ENCODE measurements at places on chromosomes 3 and 15.

DNA sequence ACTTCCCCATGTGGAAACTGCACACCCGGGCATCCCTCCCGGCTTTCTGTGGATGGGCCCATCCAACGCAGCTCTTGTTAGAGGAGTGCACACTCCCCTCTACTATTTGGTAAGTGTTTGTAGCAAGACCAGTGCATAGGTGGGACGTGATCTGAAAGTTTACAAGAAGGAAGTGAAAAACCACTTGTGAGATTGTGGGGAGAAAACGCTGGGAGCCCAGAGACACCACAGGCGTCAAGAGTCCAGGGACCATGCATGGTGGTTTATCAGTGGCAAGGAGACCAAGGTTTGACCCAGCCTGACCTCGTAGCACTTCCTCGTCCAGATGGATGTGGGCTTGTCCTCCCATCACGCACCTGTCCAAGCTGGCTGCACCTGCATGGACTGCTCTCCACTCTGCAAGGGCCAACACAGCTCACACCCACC is 51.6 kb downstream of the ATP10A start:
- no peak for DNase-seq

DNA sequence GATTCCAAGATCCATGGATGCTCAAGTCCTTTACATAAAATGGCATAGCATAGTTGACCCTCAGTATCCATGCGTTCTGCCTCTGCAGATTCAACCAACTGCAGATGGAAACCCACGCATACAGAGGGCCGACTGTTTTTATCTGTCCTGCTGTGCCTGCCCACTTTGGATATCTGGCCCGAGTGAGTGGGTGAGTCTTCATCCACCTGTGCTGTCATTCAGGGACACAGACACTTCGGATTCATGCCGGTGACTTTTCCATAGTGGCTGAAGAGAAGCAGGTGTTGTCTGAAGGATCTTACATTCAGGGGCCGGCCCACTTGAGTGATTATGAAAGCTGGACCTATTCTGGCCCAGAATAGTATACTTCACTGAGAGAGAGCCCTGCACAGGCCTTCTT is 85.1 kb downstream of the RYR3 start:
- no peak for DNase-seq

DNA sequence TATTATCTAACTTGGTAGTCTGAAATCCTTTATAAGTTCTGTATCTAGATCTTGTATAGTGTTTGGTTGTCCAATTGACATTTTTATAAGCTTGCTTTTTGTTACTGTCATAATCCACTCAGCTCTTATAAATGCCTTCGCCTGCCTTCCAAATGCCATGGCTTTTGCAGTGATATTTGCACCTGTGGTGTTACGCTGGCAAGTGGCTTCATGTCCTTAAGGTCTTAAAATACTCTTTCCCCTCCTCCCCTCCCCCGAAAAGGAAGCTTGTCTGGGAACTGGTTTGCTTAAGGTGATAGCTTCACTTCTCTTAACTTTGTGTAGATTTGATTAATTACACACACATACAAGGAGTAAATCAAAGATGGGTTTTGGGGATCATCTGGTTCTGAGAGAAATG is 62.0 kb downstream of the ABHD2 start:
- no peak for DNase-seq

GRCh38 chr3:137946356-137946973 is 63.5 kb upstream of the CLDN18 start:
- no peak for DNase-seq

- DNase-seq = no peak
Observed at GRCh38 chr3:57755368-57755675, 787 bp upstream of the SLMAP start.

GRCh38 chr3:155070932-155071387 is 9.2 kb upstream of the MME start:
- DNase-seq = no peak

DNA sequence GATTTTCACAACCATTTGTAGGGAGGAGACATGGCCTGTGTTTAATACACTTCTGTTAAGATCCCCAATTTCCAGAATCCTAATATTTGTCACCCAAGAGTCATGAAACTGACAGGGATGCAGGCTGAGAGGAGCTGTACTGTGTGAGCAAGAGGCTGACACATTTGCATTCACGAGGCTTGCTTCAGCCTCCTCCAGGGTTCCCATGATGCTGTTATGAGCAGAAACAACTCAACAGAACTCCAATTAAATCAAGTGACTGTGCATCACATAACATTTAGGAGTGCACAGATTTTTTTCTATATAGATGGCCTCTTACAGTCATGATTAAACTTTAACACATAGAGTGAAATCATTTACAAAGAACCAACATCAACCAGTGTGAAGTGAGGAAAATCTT is 292.3 kb upstream of the STT3B start:
- no peak for DNase-seq

GRCh38 chr3:29070959-29071634 is 209.8 kb upstream of the RBMS3 start:
- DNase-seq = no peak

DNA sequence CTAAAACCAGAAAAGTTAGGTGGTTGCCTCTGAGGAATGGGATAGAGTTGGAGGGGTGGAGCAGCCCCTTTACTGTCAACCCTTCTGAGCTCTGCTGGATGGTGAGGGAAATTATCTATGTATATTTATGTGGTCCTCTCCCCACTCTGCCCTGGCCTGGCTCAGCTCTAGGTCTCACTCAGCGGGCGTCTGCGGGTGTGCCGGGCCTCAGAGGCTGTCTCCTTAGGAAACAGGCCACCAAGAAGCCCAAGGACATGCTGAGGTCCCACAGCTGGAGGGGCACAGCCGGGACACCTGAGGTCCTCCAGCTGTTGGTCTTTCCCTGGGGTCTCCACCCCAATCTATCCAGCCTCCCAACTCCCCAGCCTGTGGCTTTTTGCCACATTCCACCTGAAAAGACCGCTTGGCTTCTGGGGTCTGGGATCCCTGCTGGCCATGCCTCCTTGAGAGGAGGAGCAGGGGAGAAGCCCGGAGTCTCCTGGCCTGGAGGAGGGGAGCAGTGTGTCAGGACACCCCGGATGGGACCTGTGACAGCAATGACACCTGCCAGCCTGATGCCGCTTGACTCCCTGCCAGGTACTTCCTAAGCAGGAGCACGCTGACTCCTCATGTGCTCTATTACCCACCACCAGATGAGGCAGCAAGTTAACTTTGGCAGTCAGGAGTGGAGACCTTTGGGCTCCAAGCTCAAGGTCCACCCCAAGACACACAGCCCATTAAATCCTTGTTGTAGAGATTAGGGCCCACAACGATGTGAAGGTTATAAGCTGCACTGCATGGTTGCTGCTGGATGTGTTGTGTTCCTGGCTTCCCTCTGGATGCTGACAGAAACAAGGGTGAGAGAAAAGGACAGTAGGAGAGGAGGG is at the start of gene SLC28A1:
Gene SLC28A1 (plus strand): TSS at position 747 of the 866 bp plus-strand sequence. CDS start 3,099 bp downstream, outside the sequence.
- no peak for DNase-seq

GRCh38 chr3:151562891-151563290 is 102.0 kb upstream of the IGSF10 start:
- no peak for DNase-seq

DNA sequence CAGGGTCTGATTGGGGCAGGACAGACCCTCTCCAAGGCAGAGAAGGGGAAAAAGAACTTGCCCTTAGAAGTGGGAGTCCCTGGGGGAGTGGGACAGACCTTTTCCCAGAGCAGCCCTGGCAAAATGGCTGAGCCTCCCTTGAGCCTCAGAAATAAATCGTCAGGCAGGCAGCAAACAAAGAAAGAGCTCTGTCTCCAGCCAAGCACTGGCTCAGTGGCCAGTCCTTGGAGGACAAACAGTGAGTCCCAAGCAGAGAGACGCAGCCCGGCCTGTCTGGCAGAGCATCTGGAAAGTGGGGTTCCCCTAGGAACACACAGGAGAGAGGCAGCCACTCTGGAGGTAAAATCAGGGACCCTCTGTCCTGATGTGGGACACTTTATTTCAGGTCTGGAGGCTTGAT is 1.8 kb downstream of the SLC6A1 start:
- no peak for DNase-seq

DNA sequence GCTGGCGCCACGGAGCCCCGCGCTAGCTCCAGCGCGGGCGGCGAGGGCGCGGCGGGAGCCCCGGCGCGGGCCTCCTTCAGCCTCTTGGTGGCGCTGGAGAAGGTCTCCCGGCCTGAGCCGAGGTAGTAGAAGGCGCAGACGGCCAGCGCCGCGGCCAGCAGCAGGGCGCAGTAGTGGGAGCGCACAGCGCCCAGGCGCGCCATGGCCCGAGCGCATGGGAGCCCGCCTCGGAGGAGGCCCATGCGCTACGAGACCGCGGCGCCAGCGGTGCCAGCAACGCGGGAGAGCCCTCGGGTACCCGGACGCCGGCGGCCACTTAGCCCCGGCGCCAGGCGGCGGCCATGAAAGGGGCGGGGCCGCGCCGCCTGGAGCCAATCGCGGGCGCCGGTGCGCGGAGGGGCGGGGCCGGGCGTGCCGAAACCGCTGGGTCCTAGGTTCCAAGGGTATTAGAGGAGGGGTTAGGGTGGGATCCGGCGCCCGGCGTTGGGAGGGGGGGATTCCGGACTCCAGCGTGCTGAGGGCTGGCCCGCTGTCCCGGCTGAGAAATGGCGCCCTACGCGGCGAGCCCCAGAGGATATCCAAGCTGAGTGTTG is at the start of gene XXYLT1:
Gene XXYLT1 (minus strand): TSS at position 343 of the 593 bp plus-strand sequence. CDS start 101 bp downstream, at position 242.
- DNase-seq = peak; percentile 79

- peak; percentile 26 for DNase-seq
Observed at GRCh38 chr15:64681424-64682024, 93.9 kb downstream of the RBPMS2 start.

GRCh38 chr3:124411728-124412127 is 318.5 kb upstream of the UMPS start:
- DNase-seq = no peak

DNA sequence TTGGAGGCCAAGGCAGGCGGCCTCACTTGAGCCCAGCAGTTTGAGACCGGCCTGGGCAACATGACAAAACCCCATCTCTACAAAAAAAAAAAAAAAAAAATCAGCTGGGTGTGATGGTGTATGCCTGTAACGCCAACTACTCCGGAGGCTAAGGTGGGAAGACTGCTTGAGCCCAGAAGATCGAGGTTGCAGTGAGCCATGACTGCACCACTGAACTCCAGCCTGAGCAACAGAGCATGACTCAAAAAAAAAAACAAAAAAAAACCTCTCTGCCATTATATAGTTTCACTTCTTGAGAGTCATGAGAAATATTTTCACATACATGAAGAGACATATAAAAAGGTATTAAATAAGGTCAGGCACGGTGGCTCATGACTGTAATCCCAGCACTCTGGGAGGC is 45.9 kb upstream of the CP start:
- DNase-seq = no peak

GRCh38 chr3:9183811-9184460 is 65.5 kb downstream of the SRGAP3 start:
- DNase-seq = no peak

DNA sequence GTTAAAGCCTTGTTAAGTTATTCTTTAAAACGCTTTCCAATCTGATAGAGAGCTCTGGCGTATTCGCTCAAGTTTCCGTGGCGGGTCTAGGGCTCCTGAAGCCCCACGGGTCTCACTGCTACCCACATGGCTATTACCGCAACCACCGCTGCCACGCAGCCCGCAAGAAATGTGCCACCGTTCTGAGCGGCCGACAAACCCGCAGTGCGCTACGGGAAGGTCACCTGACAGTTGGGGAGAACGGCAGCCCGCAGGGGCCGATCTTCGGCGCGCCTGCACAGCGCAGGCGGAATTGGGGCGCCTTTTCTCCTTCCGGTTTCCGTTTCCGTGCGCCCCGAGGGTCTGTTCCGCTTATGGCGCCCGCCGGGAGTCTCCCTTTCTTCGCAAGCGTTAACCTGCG is 76.6 kb upstream of the SNRPN start:
- DNase-seq = no peak

GRCh38 chr3:187016639-187017345 is 86.5 kb downstream of the ST6GAL1 start:
- DNase-seq = no peak

- DNase-seq = no peak
Observed at GRCh38 chr3:143750841-143751240, 97.4 kb downstream of the SLC9A9 start.

GRCh38 chr3:192246847-192247559 is 480.3 kb downstream of the FGF12 start:
- DNase-seq = no peak

DNA sequence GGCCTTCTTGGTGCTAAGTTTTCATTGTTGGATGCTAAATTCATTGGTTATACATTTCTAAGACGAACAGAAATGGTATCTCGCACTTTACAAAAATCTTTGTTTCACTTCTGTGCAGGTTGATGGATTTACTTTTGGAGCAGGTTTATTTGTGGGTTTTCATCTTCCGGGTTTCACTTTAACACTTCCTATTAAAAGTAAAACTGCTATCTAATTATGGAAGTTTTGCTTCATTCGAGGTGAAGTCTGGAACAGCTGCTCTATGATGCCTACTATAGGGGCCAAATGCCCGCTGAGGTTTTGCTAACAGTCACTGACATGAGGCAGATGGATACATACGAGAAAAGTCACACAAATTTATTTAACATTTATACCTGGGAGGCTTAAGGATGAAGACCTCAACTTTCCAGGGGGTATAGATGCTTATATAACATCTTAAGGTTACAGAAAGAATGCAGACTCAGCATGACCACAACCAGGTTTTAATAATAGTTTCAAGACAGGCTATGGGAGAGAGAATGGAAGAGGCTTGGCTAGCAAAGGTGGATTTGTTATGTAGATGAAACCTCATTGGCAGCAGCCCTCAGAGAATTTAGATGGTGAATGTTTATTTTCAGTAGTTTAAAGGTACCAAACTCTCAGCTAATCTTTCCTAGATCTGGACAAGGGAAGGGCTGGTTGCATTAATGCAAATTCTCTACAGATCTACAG is 54.2 kb downstream of the OSTN start:
- DNase-seq = no peak

- no peak for DNase-seq
Observed at GRCh38 chr3:154275965-154276364, 48.3 kb downstream of the DHX36 start.

- no peak for DNase-seq
Observed at GRCh38 chr3:186843039-186843432, 526 bp downstream of the ADIPOQ start.

- peak; percentile 72 for DNase-seq
Observed at GRCh38 chr3:177830411-177830849, 633.1 kb upstream of the TBL1XR1 start.

DNA sequence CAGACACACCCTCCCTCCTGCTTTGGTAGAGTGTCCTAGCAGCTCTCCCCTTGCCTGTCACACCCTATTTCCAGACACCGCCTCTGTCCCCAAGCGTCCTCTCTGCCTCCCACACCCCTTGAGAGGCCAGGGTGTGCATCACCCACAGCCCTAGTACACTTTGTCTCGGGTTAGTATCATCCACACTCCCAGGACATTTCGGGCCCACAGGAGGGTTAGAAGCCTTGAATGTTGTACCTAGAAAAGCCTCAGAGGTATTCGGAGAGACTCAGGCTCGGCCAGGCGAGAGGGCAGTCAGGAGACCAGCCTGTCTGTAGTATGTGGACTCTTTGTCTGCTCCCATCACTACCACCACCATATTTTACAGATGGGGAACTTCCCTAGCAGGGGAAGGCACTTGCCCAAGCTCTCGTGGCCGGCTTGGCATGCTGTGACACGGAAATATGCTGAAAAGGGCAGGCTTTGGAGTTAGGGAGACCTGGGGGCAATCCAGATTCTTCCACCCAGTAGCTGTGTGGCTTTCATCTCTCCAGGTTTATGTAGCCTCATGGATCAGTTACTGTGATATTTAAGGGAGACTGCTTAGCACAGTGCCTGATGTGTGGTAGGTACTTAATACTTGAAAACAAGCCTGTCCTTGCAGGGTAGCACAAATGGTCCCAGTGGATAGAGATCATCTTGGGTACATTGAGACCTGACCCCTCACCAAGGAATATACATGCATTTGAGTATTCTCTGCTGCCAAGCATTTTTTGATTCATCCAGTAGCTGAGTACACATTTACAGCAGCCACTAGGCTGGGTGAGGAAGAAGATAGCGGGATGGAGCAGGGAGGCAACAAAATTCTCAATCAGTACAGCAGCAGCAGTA is 1.4 kb downstream of the TMEM43 start:
- DNase-seq = no peak

Measured in tibial nerve (tissue), 4 donors.